ENCODE measurements at places on chromosomes 5 and 9. TPM values are rescaled to one million over a fixed set of nuclear protein-coding genes. Genes with fewer than 3 reads are reported as not detected.

DNA sequence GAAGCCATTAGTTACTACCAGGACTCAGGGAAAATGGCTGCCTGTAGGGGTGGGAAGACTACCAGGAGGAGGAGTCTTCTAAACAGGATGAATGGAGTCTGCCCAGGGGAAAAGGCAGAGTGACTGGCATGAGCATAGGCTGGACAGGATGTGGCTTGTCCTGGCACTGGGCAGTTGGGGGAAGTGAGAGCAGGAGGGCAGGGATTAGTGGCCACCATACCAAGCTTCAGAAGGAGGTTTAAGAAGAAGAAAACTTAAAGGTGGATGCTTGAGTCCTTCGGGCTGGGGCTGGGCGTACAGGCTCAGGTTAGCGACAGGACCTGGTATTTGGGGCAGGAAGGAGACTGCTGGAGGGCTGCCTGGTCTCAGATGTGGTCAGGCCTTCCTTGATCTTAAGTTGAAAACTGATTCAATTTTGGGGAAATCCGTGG lies 5.0 kb upstream of the NSD1 start:
- DNase-seq = no peak

DNA sequence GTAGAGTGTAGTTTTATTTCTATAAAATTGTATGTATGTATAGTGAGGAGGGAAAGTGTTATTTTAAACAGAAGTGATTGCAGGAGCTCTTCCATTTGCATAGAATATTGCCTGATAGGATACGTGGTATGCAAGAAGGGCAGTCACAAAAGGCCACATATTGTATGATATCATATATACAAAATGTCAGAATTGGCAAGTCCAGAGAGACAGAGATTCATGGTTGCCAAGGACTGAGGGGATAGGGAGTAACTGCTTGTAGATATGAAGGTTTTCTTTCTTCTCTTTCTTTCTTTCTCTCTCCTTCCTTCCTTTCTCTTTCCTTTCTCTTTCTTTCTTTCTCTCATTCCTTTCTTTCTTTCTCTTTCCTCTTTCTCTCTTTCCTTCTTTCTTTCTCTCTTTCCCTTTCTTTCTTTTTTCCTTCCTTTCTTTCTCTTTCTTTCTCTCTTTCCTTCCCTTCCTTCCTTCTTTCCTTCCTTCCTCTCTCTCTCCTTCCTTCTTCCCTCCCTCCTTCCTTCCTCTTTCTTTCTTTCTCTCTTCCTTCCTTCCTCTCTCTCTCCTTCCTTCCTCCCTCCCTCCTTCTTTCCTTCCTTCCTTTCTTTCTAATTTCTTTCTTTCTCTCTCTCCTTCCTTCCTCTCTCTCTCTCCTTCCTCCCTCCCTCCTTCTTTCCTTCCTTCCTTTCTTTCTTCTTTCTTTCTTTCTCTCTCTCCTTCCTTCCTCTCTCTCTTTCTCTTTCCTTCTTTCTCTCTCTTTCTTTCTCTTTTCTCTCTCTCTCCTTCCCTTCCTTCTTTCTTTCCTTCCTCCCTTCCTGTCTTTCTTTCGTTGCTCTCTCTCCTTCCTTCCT lies 24.5 kb upstream of the WDR38 start:
- no peak for DNase-seq

CD180 gene
- 0.36 TPM for total RNA-seq

DNA sequence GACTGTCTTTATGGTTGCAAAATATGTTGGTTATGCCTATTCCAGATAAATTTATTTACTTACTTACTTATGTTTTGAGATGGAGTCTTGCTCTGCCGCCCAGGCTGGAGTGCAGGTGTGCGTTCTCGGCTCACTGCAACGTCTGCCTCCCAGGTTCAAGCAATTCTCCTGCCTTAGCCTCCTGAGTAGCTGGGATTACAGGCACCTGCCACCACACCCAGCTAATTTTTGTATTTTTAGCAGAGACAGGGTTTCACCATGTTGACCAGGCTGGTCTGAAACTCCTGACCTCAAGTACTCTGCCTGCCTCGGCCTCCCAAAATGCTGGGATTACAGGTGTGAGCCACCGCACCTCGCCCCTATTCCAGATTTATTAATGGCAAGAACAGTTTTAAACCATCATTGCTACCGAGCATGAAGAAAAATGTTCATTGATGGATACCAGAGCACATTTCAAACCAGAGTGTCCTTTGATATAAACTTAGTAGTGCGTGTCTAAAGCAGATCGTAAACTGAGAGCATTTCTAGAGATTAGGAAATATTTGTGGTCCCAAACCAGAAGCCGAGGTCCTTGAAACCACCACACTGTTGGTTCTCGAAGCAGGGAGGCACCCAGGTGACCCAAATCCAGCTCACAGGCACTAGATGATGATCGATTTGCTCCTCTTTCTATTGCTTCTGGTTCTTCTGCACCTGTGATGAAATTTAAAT lies 85.2 kb downstream of the GRAMD2B start:
- DNase-seq = no peak

DNA sequence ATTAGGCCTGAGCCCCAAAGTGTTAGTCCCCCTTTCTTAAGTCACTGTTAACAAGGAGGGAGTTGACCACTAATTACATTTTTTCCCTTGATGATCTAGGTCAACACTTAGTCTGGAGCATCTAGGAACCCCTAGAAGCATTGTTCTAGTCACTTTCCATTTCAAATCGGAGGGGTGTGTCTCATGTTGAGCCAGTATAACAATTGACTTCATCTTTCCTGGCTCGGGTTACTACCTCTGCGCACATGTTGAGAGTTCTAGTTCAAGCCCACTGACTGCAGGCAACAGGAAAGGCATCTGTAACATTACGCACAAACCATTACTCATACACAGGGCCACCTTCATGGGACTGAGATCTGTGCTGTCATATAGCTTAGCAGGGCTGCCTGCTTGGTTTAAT lies 164.9 kb downstream of the NTRK2 start:
- no peak for DNase-seq

DNA sequence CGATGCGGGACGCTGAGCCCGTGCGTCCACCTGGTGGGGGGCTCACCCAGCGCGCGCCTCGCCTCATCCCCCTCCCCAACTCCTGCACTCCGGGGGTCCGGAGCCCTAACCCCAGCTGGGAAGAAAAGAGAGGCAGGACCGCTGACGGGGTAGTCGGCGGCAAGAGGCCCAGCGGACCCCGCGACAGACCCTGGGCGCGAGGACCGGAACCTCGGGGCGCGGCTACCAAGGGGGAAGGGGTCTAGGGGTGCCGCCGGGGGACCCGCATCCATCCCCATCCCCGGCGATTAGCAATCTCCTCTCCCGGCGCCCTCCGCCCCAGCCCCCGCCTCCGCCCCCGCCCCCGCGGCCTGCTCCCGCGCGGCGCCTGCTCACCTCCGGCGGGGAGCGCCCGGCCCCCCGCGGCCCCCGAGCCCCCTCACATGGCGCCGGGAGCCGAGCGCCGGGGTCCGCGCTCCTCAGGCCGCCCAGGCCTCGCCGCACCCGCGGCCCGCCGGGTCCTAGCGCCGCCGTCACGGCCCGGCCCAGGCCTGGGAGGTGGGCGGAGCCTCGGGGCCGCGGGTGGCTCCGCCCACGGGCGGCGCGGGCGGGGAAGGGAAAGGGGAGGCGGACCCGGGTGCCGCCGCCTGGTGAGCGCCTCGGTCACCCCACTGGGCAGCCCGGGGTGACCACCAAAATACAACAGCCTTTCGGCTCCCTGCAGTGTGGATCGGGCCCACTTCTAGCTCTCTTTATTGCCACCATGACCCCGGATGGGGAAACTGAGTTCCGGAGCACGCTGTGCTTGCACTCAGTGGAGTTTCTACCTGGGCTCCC lies at the start of gene ST6GALNAC6:
ST6GALNAC6 (minus strand) TSS at position 476 of the 816 bp plus-strand sequence. CDS start 1,622 bp downstream, outside the sequence.
- peak; percentile 91 for DNase-seq

SPATA31C1 gene
- not detected for total RNA-seq

DNA sequence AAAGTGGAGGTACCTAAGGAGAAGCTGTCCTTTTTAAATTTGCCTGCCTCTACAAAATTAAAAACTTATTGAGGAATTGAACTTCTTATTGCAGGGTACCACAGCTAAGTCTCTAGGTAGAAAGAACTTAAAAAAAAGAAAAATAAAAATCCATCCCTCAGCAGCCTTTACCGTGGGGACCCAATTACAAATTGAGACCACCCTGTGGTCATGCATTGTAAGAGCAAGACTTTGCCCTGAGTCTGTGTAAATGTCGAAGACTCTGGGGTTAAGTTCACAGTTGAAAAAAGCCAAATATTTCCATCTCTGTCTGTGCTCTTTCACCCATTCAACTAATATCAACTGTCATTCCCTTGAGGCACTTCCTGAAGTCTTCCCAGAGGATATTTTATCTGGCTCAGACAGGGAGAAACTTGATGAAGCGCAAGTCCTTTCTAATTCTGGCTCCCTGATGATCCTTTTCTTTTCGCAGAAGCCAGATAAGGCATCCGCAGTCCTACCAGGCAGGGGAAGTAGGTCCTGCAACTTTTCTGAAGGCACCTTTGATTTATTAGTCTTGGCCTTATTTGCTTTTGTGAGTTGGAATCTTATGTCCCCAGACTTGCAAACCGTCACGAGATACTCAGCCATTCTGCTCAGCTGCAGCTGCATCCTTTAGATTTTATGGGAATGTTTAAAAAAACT lies 323.8 kb upstream of the WWC1 start:
- no peak for DNase-seq

GRCh38 chr5:38420691-38421390 lies 135.6 kb downstream of the LIFR start:
- DNase-seq = peak; percentile 45

CARTPT gene
- not detected for total RNA-seq

ANKRD34B gene
- not detected for total RNA-seq

TCF7 gene
- 2.9 TPM for total RNA-seq

DNA sequence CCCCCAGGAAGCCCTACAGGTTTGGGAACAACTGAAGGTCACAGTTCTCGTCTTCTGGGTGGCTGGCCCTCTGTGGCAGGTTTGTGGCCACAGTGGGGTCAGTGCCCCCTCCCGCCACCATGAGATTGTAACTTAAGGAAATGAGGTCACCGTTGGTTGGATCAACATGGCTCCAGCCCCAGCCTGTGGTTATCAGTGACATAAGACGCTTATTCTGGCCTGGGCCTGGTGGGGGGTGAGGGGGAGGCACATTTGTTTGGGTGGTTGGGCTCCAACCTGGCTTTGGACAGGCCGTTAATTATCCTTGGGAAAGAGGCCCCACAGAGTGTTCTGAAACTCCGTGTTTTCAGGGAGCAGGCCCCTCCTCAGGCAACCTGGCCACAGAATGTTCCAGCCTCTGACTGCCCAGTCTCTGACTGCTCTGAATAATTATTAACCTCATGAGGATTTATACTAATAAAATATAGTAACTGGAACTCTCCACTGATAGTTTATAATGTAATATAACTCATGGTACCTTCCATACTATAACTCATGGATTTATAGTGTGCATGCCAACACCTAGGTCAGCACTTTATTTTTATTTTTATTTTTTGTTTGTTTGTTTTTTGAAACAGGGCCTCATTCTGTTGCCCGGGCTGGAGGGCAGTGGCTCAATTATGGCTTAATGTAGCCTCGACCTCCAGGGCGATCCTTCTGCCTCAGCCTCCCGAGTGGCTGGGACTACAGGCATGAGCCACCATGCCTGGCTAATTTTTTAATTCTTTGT lies 58.0 kb upstream of the RPL26L1 start:
- peak; percentile 83 for DNase-seq

DNA sequence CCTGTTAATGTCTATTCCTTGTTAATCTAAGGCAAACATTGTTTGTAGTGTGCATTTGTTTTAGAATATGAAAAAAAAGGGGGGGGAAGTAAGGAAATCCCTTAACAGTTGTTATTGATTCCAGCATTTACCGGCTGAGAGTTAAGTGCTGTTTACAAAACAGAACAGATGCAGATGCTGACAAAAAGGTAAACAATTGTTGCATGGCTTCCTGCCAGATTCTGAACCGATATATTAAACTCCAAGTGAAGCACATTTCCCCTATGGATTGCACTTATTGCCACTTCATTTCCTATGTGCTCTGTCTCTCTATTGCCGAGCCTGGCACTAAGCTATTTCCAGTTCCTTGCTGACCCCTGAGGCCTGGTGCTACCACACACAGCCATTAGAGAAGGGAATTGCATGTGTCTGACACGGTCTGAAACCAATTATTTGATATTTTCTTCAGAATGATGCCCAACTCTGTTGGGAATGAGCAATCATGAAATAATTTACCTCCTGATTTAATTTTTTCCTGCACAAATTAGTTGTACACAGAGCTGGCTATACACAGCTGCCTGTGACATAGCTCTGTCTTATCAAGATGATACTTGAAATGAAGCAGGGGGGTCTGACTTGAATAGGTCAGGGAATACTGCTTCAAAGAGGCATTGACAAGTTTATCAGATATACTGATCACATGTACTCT lies 109.8 kb downstream of the KIAA0825 start:
- DNase-seq = no peak

AGXT2 gene
- total RNA-seq = not detected

CRHBP gene
- total RNA-seq = 2.8 TPM

DNA sequence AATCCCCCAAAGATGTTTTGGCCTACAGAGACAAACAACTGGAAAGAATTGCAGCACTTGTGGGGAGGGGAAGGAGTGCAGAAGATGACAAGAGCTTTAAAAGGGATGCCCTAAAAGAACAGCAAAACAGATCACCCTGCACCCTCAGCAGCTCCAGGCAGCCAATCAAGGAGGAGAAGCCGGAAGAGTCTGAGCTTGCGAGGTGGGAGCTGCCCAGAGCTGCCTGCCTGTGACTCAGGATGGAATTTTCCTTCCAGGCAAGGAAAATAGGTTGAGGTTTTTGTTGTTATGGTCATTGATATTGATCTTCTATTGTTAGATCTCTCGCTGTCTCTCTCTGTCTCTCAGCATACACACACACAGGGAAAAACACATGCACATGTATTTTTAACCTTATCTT lies 70.3 kb upstream of the MAP1B start:
- no peak for DNase-seq

- no peak for DNase-seq
These were observed 6.9 kb upstream of the PFDN1 start for GRCh38 chr5:140309706-140310249.

DDX4 gene
- not detected for total RNA-seq

GRCh38 chr5:147175516-147176097 lies 59.2 kb upstream of the STK32A start:
- no peak for DNase-seq

GRCh38 chr5:115231598-115231997 lies 31.1 kb downstream of the PGGT1B start:
- no peak for DNase-seq

- no peak for DNase-seq
These were observed 9.8 kb upstream of the EXOC3 start for GRCh38 chr5:432928-433791.

SHOC1 gene
- not detected for total RNA-seq

- DNase-seq = no peak
These were observed 34.1 kb downstream of the ZNF483 start for GRCh38 chr9:111559000-111559610.

CCNJL gene
- 12.4 TPM for total RNA-seq

ZNF883 gene
- 7.0 TPM for total RNA-seq

DNA sequence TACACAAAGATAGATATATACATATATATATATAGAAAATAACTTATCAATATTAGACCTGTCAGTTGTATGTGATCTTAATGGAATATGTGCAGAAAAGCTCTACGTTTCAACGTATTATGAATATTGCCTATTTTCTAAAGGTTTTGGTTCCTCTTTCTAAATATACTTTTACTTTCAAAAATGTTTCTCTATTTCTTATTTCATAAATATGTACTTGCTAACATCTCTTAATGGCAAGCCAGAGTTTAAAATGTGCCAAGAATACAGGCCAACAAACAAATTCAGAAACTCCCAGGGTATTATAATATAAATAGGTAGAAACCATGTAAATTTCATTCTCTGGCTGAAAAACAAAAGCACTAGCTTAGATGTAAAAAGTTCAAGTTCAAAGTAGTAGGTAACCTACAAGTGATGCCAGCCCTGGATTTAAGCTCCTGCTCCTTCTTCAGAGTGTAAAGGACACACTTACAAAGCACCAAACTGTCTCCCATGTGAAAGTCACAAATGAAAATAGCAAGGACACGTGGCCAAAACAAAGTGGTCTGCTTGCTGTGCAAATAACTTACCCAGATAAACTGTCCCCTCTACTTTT lies 685.1 kb upstream of the DMAC1 start:
- DNase-seq = no peak

ZFAND5 gene
- total RNA-seq = 137 TPM
